ENCODE measurements at places on chromosomes 11 and 22.
A peak's percentile ranks its signal among the peaks of the same experiment; 100 is the strongest.

GRCh38 chr11:126176853-126177470 is 34.5 kb downstream of the RPUSD4 start:
- peak; percentile 73 for DNase-seq

DNA sequence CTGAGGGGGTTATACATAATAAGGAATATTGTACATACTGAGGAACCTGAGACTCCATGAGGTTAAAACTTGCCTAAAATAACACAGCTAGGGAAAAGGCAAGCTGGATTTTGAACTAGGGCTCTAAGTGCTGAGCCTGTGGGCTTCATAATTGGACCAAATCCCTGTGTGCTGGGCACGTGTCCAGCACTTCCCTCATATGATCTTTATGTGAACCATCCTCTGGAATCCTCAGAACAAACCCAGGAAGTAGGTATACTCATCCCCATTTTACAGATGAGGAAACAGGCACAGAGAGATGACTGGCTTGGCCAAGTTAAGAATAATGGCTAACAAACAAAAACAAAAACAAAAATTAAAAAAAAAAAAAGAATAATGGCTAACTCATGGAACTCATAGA is 14.9 kb downstream of the RTN4RL2 start:
- DNase-seq = peak; percentile 58

- no peak for DNase-seq
Observed at GRCh38 chr22:45446216-45446615, 32.7 kb downstream of the RIBC2 start.

DNA sequence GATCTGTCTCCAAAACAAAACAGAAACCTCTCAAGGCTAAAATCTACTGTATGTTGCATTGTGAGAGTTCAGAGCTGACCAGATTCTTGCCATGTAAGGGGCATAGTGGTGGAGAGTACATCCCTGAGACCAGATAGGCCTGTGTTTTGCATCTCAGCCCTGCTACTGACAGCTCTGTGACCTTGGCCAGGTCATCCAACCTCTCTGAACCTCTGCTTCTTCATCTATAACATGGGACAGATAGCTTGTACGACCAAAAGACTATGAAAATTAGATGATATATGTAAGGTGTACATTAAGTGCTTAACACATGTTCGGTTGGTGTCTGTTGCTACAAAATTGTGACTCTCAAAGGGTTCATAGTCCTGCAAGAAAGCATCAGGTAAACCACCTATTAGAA is 22.9 kb downstream of the ZNRF3 start:
- no peak for DNase-seq

- peak; percentile 95 for DNase-seq
Observed at GRCh38 chr11:65870706-65871681, 1.6 kb downstream of the EFEMP2 start.

DNA sequence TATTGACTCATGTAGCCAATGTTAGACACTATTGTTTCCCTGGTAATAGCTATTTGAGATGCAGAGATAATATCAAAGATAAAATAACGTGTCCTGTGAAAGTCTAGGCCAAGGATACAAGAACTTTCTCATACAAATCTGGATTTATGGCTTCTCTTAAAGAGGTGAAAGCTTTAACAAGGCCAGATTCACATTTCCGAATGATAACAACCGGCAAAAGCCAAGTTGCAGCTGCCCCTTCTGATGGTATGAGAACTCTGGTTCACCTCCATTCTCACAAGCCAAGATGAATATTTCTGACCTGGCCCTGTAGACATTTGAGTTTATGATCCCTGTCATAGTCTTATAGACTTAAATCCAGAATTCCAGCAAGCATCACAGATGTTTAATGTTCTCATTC is 230.4 kb upstream of the ZC3H12C start:
- no peak for DNase-seq

DNA sequence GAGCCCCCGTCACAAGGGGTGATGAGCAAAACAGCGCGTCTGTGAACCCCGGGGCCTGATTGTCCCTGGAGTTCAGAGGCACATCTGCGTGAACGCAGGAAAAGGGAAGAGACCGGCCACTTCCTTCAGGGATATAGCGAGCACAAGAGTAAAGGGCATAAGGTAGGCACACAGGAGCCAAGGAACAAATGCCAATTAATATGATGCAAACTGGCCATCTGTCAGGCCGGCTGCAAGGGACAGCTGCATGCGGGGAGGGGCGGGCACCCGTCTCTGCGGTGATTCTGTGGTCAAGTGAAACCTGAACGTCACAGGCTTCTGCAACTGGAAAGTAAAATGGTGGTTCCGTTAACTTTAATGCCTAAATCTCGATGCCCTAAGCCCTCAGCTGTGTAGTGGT is 64.7 kb downstream of the TRIM29 start:
- DNase-seq = no peak

GRCh38 chr22:20588092-20588842 is 80.9 kb downstream of the MED15 start:
- peak; percentile 75 for DNase-seq

GRCh38 chr11:9566561-9567063 is 6.9 kb upstream of the WEE1 start:
- DNase-seq = peak; percentile 34

GRCh38 chr11:2691355-2691761 is 8.4 kb downstream of the KCNQ1OT1 start:
- peak; percentile 52 for DNase-seq

DNA sequence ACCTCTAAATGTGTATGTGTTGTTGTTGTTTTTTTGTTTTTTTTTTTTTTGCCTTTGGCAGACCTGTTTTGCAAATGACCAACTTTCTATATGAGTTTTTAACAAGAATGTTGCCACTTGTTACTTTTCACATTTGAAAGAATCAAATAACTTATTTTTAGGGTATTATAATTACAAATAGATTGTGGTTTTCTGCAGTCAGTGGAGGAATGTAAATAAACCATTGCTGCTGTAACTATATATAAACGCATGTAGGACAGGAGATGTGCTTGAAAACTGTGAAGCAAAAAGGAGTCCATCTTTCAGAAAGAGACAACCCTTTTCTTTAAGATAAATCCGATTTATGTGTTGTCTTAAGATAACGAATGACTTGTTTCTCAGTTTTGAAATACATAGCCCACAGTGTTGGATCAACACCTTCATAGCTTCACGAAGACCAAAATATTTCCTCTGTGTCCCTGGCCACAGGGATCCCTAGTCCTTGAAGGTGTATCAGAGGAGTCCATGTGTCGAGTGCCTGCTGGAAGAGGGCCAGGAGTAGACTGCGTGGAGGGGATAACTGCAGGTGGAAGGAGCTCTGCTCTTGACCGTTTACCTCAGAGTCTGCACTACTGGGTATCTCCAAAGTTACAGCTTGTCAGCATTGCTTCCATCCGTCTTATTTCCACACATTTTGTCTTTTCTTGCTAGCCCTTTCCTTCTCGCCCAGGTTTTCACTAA is 24.7 kb downstream of the TNRC6B start:
- DNase-seq = no peak

GRCh38 chr11:64040684-64041322 is 5.1 kb downstream of the FLRT1 start:
- peak; percentile 93 for DNase-seq

DNA sequence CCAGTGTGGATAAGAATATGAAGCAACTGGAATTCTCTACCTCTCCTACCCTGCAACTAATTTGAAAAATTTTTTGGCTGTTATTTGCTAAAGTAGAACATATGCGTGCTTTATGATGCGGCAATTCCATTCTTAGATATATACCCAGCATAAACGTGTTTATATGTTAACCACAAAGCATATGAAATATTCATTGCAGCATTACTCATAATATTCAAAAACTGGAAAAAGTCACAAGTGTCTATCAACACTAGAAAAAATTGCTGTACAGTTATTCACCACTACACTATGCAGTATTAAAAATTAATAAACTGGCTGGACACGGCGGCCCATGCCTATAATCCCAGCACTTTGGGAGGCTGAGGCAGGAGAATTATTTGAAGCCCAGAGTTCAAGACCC is 226.4 kb downstream of the LUZP2 start:
- DNase-seq = no peak

- DNase-seq = no peak
Observed at GRCh38 chr11:90171359-90171758, 36.9 kb downstream of the NAALAD2 start.

DNA sequence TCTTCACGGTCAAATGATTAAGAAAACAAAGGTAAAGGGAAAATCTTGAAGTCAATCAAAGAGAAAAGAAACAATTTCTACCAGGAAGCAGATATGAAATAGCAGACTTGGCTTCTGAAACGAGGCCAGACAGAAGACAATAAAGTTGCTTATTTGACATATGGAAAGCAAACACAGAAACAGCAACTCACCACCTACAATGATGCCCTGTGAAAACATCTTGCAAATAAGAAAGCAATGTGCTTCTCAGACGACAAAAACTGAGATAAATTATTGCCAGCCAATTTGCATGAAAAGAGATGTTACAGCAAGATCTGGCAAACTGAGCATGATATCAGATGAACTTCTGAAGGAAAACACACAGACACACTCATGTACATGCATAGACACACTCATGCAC is 45.9 kb upstream of the CTSC start:
- no peak for DNase-seq

GRCh38 chr11:35944503-35945136 is 758 bp downstream of the LDLRAD3 start:
- peak; percentile 78 for DNase-seq

GRCh38 chr11:122745111-122745510 is 89.6 kb downstream of the UBASH3B start:
- DNase-seq = peak; percentile 38

GRCh38 chr22:41480397-41480735 is 11.4 kb downstream of the ACO2 start:
- DNase-seq = peak; percentile 86

DNA sequence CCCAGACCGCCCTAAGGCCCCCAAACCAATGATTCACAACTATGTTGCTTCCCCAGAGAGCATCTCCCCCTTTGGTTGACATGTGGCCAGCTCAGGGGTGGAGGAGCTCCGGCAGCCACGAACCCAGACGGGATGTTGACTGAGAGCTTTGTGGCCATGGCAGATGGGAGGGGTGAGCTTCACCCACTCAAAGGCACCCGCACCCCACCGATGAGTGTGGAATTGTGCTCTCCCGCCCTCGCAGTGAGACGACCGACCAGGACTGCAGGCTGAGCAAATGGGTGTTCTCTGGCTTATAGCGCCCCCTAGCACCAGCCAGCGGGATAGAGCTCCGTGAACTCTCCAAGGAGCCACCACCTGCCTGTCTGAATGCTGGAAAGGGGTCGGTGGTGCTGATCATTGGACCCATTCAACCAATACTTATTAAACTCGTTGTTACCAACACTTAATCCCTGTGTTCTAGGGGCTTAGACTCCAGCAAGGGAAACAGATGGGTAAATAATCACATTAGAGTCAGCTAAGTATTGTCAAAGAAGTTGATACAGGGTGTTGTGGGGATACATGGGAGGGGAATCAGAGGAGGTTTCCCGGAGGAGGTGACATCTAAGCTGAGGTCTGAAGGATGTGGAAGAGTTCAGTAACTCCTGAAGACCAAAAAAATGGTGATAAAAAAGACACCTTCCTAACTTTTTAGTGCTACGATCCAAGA is 4.5 kb upstream of the TIMP3 start:
- DNase-seq = peak; percentile 95

DNA sequence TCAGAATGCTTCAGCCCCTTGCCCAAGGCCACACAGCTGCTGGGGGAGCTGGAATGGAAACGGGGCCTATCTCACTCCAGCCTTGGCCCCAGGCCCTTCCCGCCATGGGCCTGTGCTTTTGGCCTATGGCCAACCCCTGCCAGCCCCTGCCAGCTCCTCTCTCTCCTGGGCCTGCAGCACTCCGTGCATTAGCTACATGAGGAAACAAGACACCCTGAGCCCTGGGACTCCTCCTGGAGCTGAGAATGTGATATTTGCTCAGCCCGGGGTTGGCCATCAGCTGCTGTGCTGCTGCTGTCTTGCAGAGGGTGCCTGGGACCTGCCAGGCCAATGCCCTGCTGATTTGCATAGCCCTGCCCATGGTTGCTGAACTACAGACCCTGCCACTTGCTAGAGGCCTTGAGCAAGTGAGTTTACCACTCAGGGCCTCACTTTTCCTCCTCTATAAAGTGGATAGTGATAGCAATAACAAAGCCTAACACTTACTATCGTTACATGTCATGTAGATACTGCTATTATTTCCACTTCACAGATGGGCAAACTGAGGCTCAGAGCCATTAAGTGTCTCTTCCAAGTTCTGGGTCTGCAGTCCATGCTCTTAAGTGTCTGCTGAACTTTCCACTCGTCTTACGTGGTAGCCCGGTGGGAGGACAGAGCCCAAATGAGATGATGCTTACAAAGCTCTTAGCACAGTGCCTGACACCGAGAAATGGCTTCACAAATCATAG is 99.6 kb downstream of the KIAA1671 start:
- DNase-seq = peak; percentile 10

DNA sequence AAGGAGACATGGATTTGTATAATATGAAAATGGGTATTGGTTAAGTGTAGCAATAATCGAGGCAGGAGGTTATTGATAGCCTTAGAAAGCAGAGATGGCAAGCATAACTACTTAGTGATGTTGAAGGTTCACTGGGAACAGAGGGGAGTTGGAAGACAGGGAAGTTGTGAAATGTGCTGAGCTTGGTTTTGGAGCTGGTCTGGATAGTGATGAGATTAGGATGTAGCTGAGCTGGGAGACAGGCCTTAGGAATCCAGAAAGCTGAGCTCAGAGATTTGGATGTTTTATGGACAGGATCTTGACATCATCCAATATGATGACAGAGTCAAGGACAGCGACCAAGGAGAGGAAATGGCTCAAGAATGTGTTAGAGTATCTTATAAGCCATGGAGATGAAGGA is 113.1 kb downstream of the ARHGAP42 start:
- no peak for DNase-seq

DNA sequence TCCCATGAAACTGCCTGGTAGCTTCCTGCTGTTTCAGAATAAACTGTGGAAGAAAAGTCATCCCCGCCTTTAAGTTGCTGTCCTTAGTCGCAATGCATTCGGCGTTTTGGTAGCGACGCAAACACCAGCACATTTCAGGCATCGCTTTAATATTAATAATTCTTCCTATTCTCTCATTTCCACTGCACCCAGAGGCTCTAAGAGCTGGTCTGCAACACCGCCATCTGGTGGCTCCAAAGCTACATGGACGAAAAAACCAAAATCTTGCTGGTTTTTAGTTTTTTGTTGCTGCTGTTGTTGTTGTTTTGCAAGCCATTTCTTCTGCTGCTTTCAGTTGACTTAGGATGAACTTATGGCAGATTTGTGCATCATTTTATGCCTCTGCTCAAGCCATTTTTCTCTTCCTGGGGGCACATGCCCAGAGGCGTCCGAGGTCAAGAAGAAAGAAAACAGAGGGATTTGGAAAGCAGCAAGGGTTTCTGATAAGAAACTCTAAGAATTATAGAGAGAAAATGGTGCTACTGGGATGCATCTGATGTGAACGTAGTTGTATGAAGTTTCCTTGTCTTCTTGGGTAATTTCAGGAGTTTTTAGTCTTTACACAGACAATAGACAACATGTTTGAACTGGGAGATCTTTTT is 345.4 kb upstream of the KIRREL3 start:
- DNase-seq = peak; percentile 60

Data from osteoblast (primary cell).